Adrenal gland (tissue), 19 donors: ENCODE measurements at places on chromosomes 7 and 10. TPM values are rescaled to one million over a fixed set of nuclear protein-coding genes. Genes with fewer than 3 reads are reported as not detected.

Gene CYP3A5
- 14.4 TPM for total RNA-seq

Gene LRRC61
- total RNA-seq = 1,435 TPM

Gene HMX2
- not detected for total RNA-seq

DNA sequence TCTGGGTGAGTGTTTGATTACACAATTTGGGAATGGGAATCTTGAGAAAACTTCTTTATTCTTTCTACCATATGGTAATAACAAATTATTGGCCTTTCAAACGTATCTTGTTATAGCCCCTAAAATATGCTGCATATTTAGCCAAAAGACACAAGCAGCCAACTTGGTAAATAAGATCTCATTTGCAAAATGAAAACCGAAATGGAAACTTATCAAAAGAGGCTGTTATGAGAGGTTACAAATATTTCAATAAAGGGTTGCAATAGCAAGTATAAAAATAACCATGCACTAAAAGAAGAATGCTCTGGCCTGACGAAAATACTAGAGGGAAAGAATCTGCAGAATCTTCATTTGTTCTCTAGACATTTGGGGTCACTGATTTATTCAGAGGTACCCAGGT lies 259.5 kb upstream of the LRRN3 start:
- no peak for DNase-seq
- no peaks in the 10 kb centered on the region for H3K27me3 ChIP-seq
- H3K4me3 ChIP-seq = no peak overlapping the region
- no peak overlapping the region for H3K27ac ChIP-seq

GRCh38 chr10:96254976-96255375 lies 16.4 kb downstream of the BLNK start:
- no peak overlapping the region for H3K4me3 ChIP-seq
- no peaks in the 10 kb centered on the region for H3K36me3 ChIP-seq
- DNase-seq = no peak
- H3K27ac ChIP-seq = no peak overlapping the region
- H3K4me1 ChIP-seq = peaks cover 18% of the 10 kb centered on the region

DNA sequence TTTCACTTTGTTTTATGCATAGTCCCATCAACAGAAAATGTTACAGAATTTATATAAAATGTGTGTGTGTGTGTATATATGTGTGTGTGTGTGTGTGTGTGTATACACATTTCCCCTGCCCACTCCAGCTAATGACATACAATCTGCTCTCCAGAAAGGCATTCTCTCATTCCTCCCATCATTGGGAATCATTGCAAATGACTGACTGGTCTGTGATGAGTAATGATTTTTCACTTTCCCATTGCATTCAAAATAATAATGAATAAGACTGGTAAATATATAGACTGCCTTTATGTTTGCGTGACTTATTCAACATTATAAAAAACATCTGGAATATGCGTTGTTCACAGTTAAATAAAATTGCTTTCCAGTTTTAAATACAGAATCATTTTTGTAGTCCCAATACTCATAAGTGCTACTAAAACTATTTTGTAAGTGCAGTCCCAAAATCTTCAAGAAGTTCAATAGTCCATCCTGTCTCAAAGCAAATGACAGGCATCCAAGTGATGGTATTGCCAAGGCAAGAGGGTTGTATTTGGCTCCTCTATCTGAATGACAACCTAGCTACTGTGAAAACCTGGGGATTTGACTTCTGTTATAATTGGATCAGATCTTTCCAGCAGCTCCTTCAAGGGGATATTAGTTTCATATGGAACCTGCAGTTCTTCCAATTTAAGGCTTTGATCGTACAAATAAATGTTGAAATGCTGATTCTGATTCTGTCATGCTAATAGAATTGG lies 150.9 kb downstream of the POLR1F start:
- H3K27me3 ChIP-seq = no peaks in the 10 kb centered on the region
- no peak overlapping the region for H3K4me3 ChIP-seq
- no peak for DNase-seq
- no peaks in the 10 kb centered on the region for H3K36me3 ChIP-seq

DNA sequence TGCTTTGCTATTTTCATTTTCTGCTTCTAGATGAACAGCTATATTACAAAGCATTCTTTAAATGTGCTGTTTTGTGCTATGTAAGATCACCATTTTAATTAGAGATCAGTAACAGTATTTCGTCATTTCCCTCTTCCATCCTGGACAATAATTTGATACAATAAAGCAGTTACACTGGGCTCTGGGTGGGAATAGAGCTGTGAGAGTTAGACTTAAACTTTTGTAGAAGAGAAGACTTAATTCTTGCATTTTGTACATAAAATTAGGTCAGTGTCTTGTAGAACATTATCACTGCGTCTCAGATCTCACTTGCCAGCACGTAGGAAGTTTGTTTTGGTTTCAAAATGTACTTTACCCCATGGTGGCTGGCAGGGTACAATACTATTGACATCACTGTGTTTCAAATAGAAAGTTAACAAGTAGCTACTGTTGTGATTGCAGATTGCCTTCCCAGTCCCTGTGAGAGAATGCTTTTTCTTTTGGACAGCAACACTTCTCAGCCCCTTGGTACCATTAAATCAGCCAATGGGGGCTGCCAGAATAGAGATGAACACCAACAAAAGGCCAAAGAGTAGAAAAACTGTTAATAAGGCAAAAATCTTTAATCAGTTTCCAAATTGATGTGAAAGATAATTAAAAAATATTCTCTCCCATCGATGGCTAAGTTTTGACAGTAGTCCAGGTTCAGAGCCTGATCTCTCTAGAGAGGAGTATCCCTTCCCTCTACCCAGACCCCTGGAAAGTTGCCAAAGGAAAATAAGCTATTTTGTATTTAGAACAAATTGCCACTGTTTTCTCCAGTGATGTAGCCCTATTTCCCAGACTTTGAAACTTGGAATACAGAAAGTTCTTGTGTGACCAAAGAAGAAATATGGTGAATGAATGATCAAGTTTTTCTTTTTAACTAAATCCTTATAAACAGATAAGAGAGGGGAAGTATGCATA lies 35.1 kb downstream of the SMNDC1 start:
- peak overlapping the region; percentile 38 for H3K27ac ChIP-seq
- peak; percentile 17 for DNase-seq
- H3K4me1 ChIP-seq = peaks cover 49% of the 10 kb centered on the region
- H3K27me3 ChIP-seq = no peaks in the 10 kb centered on the region
- no peaks in the 10 kb centered on the region for H3K36me3 ChIP-seq
- no peak overlapping the region for H3K4me3 ChIP-seq

DNA sequence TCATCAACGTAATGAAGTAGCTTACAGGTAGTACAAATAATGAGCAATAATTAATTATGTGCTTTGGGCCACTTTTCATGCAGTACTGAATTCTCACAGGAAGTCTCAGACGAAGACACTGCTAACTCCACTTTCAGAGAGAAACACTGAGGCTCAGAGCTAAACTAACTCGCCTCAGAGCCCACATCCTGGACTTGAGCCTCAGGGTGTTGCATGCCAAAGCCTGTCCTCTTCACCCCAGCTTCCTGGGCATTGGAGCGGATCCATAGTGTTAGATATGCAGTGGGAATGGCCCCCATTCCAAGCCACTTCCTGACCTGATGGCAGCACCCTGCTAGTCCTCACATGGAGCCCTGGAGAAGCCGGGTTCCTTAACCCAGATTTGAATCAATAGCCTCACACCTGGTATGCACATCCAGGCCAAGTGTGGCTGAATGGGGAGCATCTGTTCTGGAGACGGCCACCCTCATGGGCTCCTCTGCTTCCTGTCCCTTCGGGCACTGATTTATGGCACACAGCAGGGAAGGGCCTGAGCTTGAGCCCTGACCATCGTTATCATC lies 265.1 kb upstream of the ZNF32 start:
- no peak overlapping the region for H3K27ac ChIP-seq
- H3K36me3 ChIP-seq = no peaks in the 10 kb centered on the region
- no peak overlapping the region for H3K4me3 ChIP-seq
- no peak for DNase-seq

GRCh38 chr7:76392531-76393115 lies 16.9 kb downstream of the SSC4D start:
- no peaks in the 10 kb centered on the region for H3K27me3 ChIP-seq
- H3K4me3 ChIP-seq = no peak overlapping the region
- H3K4me1 ChIP-seq = peaks cover 20% of the 10 kb centered on the region
- peak overlapping the region; percentile 46 for H3K27ac ChIP-seq

DNA sequence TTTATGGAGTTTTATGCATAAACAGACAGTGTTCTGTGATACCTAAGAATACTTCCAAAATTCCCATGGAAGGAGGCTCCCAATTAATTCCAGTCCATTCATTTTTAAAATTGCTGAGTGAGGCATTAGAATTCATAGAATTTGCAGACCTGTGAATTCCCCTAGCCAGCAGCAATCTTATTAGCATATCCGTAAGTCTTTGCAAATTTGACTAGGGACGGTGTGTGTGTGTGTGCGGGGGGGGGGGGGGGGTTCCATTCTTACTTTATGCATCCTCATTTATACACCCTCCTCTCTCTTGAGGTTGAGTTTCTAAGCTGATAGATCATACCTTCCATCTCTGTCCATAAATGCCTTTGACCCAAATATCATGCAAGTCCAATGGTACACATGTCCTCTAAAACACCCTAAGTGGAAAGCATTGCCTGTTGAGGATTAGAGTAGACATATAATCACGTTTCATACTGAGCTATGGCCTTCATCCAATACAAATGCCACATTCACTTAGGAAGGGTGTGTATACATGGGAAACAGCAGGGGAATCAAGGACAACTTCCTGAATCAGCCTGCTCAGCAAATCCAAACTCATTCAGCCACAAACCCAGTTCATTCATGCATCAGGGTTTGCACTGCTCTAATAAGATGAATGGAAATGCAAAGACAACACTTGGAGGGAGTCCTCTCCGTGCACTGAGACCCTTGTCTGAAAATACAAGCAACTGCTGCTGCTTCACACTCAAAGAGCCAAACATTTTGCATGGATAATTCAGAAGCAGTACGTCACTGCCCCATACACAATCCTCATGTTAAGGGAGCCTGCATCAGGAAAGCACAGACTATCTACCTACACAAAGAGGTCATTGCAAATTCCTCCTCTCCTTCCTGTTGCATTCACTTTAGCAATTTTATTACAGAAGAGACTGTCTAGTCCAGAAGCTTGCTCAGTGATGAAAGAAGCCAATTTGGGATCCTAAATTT lies 350.8 kb downstream of the KCNMA1 start:
- no peak for DNase-seq
- no peaks in the 10 kb centered on the region for H3K36me3 ChIP-seq
- no peaks in the 10 kb centered on the region for H3K4me1 ChIP-seq
- H3K27ac ChIP-seq = no peak overlapping the region
- H3K4me3 ChIP-seq = no peak overlapping the region
- no peaks in the 10 kb centered on the region for H3K27me3 ChIP-seq

- no peak overlapping the region for H3K27ac ChIP-seq
- H3K27me3 ChIP-seq = no peaks in the 10 kb centered on the region
- no peak overlapping the region for H3K4me3 ChIP-seq
- no peaks in the 10 kb centered on the region for H3K36me3 ChIP-seq
These were observed 397.6 kb downstream of the GPAM start for GRCh38 chr10:111785921-111786320.

DNA sequence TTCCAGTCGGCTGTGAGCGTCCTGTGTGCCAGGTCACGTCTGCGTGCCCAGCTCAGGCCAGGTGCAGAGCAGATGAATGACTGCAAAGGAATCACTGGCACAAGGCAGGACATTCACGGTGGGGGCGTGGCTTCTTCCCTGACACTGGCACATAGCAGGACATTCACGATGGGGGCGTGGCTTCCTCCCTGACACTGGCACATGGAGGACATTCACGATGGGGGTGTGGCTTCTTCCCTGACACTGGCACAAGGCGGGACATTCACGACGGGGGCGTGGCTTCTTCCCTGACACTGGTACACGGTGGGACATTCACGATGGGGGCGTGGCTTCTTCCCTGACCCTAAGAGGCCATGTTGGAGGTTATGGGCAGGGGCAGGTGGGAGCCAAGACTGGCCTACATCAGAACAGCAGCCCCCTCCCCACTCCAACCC lies 64.3 kb downstream of the MYL10 start:
- no peak overlapping the region for H3K27ac ChIP-seq
- no peak overlapping the region for H3K4me3 ChIP-seq
- H3K4me1 ChIP-seq = no peaks in the 10 kb centered on the region
- peak; percentile 39 for DNase-seq

GRCh38 chr7:44767912-44768627 lies 19.4 kb downstream of the ZMIZ2 start:
- peaks cover 12% of the 10 kb centered on the region for H3K4me1 ChIP-seq
- H3K36me3 ChIP-seq = peaks cover 45% of the 10 kb centered on the region
- H3K27me3 ChIP-seq = no peaks in the 10 kb centered on the region
- H3K4me3 ChIP-seq = no peak overlapping the region
- peak overlapping the region; percentile 44 for H3K27ac ChIP-seq
